GM03348 (cell line): ENCODE measurements at places on chromosomes 1 and 21.

DNA sequence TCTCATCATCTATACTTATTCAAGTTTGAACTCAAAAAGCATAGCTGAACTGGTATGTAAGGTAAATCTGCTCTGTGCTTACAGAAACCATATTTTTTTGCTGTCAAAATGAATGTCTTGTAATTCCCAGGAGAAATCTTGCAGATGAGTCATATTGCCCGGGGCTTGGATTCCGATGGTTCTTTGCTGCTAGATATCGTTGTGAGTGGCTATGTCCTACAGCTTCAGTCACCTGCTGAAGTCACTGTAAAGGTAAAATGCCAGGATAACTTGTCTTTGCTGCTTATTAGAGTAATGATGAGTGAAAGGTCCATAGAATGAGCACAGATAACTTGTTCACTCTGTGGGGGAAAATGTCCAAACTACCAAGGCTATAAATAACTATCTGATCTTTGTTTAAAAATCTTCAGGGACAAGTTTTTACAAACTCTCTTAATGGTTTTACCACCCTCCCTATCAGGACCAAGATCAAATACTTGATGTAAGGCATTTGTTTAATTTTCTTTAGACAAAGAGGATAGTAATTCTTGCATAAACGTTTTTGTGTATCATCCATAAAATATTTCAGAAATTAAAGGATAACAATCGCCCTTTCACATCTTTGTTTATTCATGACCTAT lies 222.3 kb downstream of the TPR start:
- DNase-seq = peak; percentile 56

DNA sequence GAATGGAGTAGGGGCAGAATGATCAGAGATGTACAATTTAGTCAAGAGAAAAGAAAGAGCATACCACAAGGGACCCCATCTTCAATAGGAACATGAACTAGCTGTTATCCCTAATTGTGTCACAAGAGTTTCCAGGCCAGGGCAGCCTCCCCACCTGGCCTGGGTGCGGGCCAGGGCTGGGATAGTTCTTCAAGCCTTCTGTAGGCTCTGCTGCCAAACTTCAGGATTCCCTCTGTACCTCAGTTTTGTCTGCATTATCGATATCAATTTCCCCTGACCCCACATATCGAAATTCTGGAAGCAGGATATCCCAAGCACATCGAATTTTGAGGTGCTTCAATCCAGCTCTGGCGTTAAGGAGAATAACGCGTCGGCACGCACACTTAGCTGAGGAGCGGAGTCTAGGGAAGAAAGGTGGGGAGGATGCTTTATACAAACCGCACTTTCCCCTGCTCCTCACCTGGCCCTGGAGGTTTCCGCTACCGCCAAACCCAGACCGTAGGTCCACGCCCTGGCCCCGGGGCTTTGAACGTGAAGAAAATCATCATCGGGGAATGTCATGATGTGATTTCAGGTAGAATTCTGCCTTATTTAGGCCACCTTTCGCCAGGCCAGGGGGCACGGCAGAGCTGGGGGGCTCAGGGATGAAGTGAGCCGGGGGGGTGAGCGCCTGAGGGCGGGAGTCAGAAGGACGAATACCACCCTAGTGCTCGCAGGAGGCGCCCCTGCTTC lies 7.4 kb downstream of the HLX start:
- no peak for DNase-seq

DNA sequence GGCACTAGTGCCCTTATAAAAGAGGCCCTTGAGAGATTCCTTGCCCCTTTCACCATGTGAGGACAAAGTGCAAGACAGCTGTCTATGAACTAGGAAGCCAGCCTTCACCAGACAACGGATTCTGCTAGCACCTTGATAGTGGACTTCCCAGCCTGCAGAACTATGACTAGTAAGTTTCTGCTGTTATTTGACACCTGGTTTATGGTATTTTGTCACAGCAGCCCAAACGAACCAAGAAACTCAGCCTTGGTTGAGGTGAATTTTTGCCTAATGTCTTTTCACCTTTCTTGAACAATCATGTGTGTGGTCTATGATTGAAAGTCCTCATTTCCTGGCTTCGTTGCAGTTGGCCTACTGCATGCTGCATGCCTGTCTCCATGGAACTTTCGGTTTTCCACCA lies 302.2 kb downstream of the GRIK1 start:
- no peak for DNase-seq

DNA sequence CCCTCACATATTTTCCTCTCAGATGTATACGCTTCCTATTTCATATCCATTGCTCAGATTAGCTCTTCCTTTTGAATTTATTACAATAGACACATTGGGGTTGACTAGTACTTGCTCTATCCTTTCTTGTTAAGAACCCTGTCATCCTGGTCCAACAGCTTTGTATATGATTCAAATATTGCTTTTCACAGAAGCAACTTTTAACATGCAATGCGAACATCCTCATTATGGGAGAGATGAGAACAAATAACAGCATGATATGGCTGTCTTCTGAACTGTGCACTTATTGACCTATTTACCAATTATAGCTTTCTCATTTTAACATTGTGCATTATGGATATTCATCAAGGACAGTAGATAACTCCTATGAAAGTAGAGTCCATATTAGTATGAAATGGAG lies 510.8 kb downstream of the PTPRC start:
- DNase-seq = no peak

GRCh38 chr1:160214481-160215140 lies 9.4 kb downstream of the PEA15 start:
- no peak for DNase-seq

DNA sequence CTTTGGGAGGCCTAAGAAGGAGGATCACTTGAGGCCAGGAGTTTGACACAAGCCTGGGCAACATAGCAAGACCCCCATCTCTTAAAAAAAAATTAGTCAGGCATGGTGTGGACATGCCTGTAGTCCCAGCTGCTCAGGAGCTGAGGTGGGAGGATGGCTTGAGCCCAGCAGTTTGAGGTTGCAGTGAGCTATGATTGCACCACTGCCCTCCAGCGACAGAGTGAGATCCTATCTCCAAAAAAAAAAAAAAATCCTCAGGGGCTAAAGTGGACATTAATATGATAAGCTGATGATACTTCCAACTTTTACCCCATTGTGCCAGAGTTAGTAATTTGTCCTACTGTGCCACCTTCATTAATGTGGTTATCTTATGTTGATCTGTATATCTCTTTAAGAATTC lies 327.8 kb upstream of the FMN2 start:
- no peak for DNase-seq

- peak; percentile 68 for DNase-seq
Measured at GRCh38 chr1:78676347-78676982, 26.8 kb downstream of the IFI44 start.

GRCh38 chr1:67339623-67340343 lies 32.1 kb downstream of the IL12RB2 start:
- DNase-seq = peak; percentile 67

- no peak for DNase-seq
Measured at GRCh38 chr1:82646888-82647287, 846.2 kb downstream of the ADGRL2 start.

GRCh38 chr1:24828887-24829192 lies 83.6 kb downstream of the CLIC4 start:
- no peak for DNase-seq

- no peak for DNase-seq
Measured at GRCh38 chr1:16438924-16439323, 1.6 kb upstream of the NECAP2 start.

- peak; percentile 77 for DNase-seq
Measured at GRCh38 chr1:181152892-181153633, 64.6 kb downstream of the IER5 start.

GRCh38 chr1:159123587-159123986 lies 47.0 kb upstream of the AIM2 start:
- no peak for DNase-seq

- no peak for DNase-seq
Measured at GRCh38 chr1:37839676-37840075, 19.7 kb downstream of the MTF1 start.

- DNase-seq = no peak
Measured at GRCh38 chr1:197247465-197247864, 20.6 kb upstream of the CRB1 start.

DNA sequence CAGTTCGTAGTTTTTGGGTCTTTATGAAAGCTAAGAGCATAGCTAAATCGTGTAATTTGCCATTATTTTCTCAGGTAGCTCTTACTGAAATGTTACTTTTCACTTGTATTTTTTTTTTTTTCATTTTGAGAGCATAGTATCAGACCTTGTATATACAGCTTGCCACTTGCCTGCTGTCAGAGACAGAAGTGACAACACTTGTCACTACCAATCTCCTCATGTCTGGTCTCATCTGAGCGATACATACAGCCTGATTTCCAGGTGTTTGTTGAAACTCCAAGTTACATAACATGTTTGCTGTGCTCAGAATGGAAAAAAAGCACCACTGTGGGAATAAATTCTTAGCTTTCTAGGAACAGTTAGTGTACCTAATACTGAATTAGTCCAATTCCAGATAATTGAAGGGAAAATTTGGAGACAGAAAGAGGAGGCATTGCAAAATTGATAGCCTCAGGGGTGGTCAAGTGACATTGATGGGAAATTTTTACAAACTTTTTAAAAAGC lies 621.4 kb upstream of the PKN2 start:
- no peak for DNase-seq
